ENCODE measurements at places on chromosomes 2 and 18.

DNA sequence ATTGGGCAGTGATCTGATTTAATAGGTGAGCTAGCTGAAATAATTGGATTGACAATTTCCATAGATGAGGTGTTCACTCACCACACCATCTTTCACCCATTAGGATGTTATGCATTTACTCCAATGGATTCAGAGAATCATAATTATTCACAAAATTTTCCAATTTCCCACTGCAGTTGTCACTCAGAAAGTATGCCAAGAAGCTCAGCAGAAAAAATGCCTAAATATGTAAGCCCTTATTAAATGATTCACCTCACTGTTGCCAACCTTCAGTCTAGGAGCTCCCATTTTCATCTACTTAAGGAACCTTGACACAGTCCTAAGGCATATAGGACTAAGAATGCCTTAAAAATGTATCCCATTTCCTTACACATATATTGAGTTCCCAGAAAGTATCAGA lies 94.3 kb downstream of the MBD2 start:
- DNase-seq: no peak

GRCh38 chr2:239401881-239402233 lies 1.0 kb upstream of the HDAC4 start:
- no peak for DNase-seq

- no peak for DNase-seq
Measured at GRCh38 chr2:88554189-88554588, 73.1 kb downstream of the EIF2AK3 start.

- DNase-seq: no peak
Measured at GRCh38 chr2:179297927-179298326, 33.3 kb upstream of the SESTD1 start.

DNA sequence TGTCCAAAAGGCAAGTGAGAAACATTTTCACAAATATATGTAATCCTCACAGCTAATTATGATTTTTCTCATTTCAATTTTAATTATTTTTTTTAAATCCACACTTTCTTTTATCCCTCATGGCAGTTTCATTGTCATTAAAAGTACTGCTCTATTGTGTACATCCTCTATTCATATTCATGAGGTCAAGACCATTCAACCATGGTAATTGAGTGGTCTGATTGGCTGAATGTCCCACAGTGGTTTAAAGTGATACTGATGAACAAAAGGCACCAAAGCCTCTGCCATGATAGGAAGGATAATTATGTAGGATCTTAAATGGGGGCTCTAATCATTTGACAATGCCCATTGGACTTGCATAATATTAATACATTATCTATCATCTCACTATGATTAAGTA lies 108.4 kb upstream of the EPHA4 start:
- DNase-seq: no peak

GRCh38 chr2:113208396-113208795 lies 34.6 kb downstream of the PSD4 start:
- no peak for DNase-seq

DNA sequence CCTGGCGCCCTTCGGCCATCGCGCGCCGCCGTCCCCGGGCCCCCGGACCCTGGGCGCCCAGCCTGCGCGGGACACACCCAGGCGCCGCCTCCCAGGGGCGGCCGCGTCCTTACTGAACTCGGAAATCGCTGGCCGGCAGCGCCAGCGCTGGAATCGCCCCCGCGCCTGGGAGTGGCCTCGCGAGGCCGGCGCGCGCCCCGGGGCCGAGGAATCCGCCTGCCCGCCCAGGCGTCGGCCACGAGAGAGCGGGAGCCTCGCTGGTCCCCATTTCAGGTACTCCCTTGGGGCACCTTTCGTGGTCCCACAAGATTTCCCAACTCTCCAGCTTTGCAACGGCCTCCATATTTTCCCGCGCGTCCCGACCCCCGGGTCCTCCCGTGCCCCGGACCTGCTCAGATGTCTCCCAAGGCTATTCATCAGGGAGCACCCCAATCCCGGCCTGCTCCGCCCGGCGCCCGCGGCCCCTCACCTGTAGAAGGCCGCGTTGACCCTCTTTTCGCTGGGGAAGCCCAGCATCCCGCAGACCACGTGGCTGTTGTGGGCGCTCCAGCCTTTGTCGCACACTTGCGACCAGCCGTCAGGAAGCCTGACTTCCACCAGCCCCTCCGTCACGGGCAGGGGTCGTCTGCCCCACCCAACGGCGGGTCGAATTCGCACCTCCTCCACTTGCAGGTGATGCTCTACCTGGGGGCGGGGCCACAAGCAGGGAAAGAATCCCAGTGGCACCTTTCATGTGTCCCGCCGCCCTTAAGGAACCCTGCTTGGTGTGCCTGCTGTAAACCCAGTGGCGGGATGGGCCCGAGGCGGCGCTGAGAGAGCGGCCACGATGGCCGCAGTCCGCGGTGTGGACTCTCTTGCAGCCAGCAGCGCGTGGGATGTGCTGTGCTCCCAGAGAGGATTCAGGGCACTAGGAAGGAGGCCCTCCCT lies 4.6 kb downstream of the LOXL3 start:
- DNase-seq: peak; percentile 80

GRCh38 chr18:6624661-6625311 lies 104.7 kb upstream of the ARHGAP28 start:
- DNase-seq: no peak

GRCh38 chr2:120685066-120685973 lies 50.3 kb upstream of the GLI2 start:
- DNase-seq: no peak

GRCh38 chr2:62578803-62579640 lies 73.0 kb upstream of the TMEM17 start:
- no peak for DNase-seq

GRCh38 chr2:109468893-109469292 lies 144.9 kb downstream of the SEPTIN10 start:
- peak; percentile 14 for DNase-seq

- no peak for DNase-seq
Measured at GRCh38 chr18:12748671-12749070, 45.8 kb downstream of the PSMG2 start.

DNA sequence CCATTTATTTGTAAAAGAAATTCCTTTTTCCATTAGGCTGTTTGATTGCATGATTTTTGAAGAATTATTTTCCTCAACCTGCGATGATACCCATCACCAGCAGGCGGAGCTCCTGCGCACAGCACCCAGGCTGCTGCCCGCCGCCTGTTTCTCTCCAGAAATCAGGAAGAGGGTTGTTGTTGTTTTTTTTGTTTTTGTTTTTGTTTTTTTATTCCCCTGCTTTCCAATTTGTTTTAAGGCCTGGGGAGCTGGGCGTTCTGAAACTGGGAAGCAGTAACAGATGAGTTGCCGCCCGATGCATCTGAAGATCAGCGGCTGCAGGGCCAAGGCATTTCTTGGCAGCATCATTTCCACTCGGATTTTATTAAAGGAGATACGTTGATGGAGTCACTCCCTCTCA lies 132.1 kb downstream of the MBP start:
- peak; percentile 59 for DNase-seq

DNA sequence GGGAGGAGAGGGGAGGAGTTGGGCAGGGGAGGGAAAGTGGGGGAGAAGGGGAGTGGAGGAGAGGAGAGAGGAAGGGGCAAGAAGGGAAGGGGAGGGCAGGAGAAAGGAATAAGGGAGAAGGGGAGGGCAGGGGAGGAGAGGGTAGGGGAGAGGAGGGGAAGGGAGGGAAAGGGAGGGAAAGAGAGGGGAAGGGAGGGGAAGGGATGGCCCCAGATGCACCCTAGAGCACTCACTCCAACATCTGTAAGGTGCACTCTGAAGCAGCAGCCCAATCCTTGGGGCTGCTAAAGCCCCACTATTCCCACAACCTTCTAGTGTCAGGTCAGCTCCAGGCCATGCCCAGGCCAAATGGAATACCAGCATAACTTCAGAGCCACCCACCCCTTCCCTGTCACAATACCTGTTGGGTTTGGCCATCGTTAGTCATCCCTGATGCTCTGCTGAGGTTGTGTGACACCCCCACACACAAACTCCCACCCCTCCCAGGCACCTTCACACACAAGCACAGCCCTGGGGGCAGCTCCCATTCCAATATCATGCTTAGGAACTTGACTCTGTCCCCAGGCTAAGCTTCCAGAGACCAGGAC lies 55.7 kb upstream of the PKDCC start:
- no peak for DNase-seq

DNA sequence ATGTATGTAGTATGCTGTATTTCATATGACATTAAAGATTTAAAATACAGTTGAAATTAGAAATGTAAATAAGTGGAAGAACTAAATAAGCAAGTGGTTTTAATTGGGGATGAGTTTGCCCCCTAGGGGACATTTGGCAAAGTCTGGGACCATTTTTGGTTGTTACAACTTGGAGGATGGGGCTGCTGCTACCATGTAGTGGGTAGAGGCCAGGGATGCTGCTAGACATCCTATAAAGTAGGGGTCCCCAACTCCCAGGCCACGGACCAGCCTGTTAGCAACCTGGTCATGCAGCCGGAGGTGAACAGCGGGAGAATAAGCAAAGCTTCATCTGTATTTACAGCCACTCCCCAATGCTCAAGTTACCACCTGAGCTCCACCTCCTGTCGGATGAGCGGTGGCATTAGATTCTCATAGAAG lies 27.9 kb upstream of the ASNSD1 start:
- DNase-seq: no peak

- no peak for DNase-seq
Measured at GRCh38 chr2:150607390-150607811, 119.9 kb upstream of the RND3 start.

GRCh38 chr2:66255867-66256266 lies 179.1 kb upstream of the MEIS1 start:
- DNase-seq: no peak

- DNase-seq: peak; percentile 49
Measured at GRCh38 chr18:9333441-9334328, 888 bp upstream of the TWSG1 start.

DNA sequence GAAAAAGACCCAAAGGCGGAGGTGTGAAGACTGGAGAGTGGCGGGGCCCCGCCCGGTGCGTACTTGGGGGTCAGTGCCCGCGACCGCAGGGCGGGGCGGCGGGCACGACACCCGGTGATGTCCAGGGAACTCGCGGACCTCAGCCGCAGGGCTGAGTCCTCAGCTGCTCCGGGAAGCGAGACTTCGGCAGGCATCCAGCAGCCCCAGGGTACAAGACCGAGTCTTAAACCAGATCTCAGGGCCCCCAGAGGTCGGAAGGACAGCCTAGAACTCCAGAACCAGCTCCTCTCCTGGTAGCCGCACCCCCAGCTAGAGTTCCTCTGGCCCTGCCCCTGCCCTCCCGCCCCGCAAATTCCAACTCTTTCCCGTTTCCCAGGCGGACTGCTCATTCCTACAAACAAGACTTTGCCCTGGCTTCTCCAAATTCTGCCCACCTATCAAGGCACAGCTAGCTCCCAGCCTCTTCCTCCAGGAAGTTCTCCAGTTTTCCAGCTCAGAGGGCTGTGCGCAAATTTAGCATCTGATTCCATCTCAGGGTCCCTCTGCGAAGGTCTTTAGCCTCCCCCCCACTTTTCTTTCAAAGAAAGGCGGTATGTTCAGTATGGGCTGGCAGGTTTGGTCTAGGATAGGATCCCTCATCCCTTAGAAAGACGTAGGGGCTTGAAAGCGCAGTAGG lies 26.0 kb upstream of the NOTO start:
- DNase-seq: no peak

DNA sequence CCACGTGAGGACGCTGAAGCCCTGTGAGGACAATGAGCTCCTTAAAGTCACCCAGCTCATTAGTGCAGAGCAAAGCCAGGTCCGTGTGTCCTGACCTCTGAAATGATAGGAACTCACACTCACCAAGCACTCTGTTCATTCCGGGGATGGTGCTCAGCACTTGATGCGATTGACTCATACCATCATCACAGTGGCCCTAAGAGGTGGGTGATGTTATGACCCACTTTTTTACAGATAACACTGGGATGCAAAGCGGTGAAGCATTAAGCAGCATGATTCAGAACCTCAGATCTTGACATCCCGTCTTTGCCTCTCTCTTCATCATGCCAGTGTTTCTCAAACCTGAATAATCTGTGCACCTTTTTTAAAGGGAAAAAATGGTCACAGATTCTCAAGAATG lies 234.8 kb downstream of the ALPK2 start:
- no peak for DNase-seq
